ENCODE measurements at places on chromosomes 2 and 18.
A peak's percentile ranks its signal among the peaks of the same experiment; 100 is the strongest.

DNA sequence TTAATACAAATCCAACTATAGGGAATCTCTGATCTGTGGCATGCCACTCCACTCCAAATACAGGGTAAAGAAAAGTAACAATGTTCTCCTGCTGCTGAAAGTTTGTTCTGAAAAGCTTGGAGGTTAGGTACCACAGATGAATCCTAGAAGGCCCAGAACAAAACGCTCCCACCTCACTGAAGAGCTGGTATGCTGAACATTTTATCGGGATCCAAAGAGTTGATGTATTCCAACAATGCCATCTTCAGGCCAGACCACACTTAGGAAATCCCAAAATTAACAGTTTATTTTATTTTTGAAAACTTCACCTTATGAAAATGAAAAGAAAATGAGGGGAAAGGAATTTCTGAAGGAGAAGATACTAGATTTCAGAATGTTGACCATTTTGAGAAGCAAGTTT is 145.1 kb upstream of the CDH19 start:
- no peak for DNase-seq

GRCh38 chr18:42184685-42185477 is 229.8 kb downstream of the PIK3C3 start:
- no peak for DNase-seq

DNA sequence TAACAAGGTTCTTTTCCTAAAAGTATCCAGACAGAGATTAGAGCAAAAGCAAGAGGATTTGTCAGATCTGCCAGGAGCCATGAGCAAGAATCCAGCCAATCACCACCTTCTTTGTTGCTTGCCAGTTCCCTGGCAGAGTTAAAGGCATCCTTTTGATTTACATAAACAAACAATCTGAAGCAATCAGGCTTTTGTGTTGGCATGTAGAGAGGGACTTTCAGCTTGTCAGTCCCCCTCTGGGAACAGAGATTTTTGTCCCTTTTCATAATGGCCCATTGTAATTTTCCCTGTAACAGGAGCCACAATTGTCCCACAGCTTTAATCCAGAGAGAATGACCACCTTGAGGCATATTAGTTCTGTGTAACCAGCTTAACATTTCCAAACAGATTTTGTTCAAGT is at the start of gene ERMN:
Gene ERMN (minus strand): TSS at position 39 of the 400 bp plus-strand sequence. CDS start 182 bp downstream, outside the sequence.
- no peak for DNase-seq

- DNase-seq = no peak
These were observed 1399.1 kb upstream of the PIK3C3 start for GRCh38 chr18:40555914-40556313.

GRCh38 chr2:145157036-145157675 is 637.2 kb upstream of the ZEB2 start:
- no peak for DNase-seq

DNA sequence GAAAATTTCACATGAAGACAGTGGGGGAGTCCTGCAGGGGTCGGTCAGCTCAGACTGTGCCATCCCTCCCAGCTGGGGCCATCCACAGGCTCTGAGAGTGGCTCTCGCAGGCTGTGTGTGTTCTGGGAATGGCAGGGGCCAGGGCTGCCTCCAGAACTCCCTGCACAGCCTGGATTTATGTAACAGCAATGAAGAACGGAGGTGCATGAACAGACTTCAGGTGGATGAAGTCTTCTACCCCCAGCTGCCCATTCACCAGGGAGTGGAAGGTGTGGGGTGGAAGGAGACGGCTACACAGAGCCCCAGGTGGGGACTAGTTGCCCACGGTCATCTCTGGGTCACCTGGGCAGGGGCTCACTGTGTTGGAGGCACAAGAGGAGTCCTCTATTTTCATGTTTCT is 56.1 kb upstream of the HDAC4 start:
- DNase-seq = no peak

DNA sequence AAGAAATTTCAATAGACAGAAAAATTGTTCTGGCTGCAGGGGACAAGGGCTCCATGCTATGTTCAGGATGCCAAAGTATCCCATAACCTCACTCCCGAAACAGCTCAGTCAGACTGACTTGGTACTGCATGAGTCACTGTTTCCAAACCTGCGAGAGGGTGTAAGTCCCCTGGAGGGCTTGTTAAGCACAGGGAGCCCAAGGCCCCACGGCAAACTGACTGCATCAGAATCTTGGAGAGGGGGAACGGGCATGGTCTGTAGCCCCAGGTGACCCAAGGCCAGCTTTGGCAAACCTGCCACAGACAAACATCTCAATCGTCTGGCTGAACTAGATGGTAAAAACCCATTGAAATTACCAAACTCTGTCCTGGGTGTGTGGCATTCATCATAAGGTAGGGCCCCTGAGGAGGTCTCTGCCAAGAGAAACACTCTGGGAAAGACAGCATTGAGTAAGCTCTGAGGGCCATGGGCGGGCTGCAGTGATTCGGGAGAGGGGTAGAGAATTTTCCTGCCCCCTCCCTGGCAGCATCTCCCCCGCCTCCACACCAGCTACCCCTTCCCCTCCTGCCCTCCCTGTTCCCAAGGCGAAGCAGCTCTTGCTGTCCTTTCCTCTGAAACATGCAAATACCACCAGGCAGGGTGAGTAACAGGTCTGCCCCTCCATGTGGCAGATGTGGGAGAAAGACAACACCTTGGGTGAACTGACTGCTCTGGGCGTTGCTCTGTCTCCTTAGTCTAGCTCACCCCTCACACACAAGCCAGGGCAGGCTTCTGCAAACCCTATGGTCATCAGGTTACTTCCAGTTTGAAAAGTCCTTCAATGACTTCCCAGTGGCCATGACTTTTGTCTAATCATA is 274.7 kb upstream of the SIX2 start:
- DNase-seq = peak; percentile 25

- DNase-seq = no peak
These were observed 427.7 kb downstream of the NBAS start for GRCh38 chr2:15133461-15133860.

DNA sequence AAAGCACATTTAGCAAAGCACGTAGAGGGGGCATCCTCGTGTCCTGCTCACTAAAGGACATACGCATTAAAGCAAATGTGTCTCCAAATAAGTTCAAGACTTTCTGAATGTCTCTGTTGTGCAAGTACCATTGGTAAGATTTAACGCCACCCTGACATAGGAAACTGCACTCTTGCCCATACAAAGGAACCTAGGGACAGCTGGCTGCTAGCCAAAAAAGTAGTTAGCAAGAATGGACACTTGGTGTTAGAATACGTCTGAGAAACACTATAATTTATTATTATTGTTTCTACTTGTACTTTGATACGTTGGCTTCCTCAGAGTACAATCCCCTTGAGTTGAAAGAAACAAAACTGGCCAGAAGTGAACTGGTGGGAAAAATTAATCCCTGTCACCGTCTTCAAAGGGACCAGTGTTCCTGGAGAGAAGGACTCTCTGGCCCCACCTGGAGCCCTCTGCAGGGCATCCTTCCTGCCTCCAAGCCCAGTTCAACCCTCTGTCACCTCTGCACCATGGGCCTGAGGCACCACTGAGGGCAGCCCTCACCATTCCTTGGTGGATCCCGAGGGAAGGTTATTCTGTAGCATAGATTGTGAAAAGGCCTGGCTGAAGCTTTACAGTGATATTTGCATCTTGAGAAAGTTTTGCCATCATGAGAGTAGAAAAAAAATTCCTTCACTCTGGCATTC is 51.4 kb upstream of the APCDD1 start:
- DNase-seq = no peak

DNA sequence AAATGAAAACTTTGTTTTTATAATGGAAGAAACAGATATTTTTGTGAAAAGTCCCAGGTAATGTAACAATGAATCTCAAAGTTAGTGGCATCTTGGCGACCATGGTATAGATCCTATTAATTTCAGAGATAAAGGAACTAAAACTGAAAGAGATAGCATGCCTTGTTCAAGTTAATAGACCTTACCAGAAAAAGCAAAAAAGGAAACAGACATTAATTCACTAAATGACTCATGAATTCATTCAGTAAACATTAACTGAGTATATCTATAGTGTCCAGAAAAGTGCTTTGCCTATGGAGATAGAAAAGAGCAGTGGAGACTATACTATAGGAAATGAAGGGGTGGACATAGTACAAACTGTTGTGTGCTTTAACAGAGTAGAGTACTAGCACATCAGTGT is 763.3 kb downstream of the TRIB2 start:
- DNase-seq = no peak

DNA sequence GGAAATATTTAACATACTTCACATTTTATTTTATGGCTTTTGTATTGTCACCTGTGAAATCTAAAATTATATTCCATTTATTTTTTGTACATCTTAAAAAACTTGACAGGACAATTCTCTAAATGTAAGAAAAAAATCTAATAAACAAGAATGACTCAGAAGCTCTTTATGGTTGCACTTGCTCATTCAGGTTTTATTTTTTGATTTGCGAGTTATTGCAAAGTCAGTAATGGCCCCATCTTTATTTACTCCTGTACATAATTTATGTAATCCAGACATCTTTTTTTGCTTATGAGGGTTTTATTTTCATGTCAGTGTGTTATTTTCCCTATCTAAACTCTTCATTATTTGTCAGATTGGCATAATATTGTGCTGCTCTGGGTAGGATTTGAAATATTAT is 145.1 kb downstream of the MBD5 start:
- no peak for DNase-seq

- no peak for DNase-seq
These were observed 102.4 kb downstream of the CACNB4 start for GRCh38 chr2:151996243-151997003.

DNA sequence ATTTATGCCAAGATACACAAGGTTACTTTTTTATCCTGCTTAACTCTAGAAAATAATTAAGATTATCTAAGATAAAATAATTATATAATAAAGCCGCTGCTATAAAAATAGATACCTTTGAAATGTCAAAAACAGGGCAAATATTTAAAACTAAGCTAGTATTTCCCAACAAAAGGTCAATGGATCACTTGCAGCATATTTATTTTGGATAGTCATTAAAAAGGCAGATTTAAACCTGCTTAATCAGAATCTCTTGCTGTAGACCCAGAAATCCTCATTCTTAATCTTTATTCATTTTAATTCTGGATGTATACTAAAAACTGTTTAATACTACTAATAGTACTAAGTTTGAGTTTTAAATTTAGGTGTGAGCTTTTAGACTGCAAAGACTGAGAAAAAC is 139.0 kb upstream of the CWC22 start:
- DNase-seq = no peak

GRCh38 chr18:13019301-13019700 is 28.1 kb downstream of the CEP192 start:
- no peak for DNase-seq

DNA sequence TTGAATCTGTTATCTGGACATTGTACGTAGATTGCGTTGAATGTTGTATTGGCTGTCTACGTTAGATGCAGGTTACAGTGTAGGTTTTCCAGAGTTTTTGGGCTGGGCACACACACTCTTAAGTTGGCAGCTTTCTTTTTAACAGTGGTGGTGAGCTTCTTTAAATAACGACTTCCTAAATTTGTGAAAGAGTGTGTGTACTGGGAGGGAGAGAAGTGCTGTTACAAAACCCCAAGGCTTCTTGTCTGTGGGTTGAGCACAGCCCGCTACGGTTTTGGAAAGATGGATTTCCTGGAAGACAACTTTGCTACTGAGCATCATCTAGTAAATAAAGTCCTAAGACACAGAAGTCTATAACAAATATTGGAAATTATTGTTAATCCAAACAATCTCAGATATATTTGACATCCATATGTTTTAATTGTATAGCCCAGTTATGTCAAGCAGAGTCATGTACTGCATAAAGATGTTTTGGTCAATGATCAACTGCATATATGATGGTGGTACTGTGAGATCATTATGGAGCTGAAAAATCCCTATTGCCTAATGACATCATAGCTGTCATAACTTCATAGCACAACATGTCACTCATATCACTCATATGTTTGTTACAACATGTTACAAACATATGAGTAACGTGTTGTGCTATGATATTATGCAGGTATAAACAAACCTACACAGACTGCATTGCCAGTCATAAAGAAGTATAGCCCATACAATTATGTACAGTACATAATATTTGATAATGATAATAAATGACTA is 7.9 kb upstream of the THUMPD2 start:
- no peak for DNase-seq

DNA sequence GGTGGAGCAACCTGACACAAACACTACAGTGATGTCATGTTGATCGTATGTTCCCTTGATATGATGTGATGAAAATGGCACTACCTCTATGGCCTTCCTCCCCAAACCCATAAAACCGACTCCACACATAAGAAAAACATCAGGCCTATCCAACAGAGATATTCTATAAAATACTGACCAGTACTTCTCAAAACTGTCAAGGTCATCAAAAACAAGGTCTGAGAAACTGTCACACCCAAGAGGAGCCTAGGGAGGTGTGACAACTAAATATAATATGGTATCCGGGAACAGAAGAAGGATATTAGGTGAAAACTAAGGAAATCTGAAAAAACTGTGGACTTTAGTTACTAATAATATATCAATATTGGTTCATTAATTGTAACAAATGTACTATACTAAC is 85.9 kb upstream of the FZD5 start:
- DNase-seq = no peak

DNA sequence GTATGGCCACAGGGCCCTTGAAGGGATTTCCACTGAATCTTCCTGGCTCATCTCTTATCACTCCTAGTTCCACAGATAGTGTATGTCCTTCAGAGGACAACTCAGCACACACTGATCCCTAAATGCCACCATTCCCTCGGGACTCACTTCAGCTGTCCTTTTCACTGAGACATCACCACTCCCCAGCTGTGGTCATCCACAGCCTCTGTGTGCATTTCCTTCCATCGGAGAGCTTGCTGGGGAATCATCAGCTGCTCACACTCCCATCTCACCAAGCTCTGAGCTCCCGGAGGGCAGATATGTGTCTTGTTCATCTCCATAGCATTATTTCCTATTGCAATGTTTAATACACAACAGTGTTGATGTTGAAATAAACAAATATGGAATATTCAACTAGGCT is 759.5 kb downstream of the RNF144A start:
- no peak for DNase-seq

GRCh38 chr2:112817082-112817689 is 19.4 kb downstream of the IL1B start:
- no peak for DNase-seq

GRCh38 chr2:167748536-167748935 is 498.9 kb downstream of the STK39 start:
- no peak for DNase-seq

GRCh38 chr2:203783496-203784203 is 77.2 kb downstream of the CD28 start:
- DNase-seq = no peak

DNA sequence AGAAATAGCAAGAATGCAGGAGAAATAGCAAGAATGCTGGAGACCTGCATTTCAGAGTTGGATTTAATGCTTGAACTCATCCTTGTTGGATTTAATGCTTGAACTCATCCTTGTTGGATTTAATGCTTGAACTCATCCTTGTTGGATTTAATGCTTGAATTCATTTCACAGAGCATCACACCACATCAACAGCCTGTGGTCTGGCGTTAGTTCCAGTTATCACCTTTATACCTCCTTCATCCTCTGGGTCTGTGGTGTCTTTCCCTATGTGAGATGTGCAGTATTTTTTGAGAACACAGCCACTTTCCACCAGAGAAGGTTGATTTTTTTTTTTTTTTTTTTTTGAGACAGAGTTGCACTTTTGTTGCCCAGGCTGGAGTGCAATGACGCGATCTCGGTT is 546.4 kb upstream of the SOX11 start:
- no peak for DNase-seq

All from AG09319 (cell line).